ENCODE measurements at places on chromosomes 11 and 22. TPM values are rescaled to one million over a fixed set of nuclear protein-coding genes. Genes with fewer than 3 reads are reported as not detected.

OR52I2 gene
- total RNA-seq = not detected

MMP13 gene
- total RNA-seq = 0.24 TPM

CHST1 gene
- total RNA-seq = 12.5 TPM

IGSF9B gene
- total RNA-seq = 7.0 TPM

APOL5 gene
- not detected for total RNA-seq

DENND5A gene
- 42.4 TPM for total RNA-seq

P2RX6 gene
- total RNA-seq = 3.1 TPM

NPTXR gene
- 0.83 TPM for total RNA-seq

SEC14L6 gene
- not detected for total RNA-seq
